Hematopoietic multipotent progenitor cell treated with erythropoietin and hydrocortisone succinate and interleukin-3 and kit ligand, for 6 days (in vitro differentiated cells): ENCODE measurements at places on chromosomes 7 and 10.

GRCh38 chr10:46035923-46036849 is 5.8 kb upstream of the NCOA4 start:
- no peak for DNase-seq

GRCh38 chr10:50325449-50326171 is 74.3 kb upstream of the ASAH2 start:
- DNase-seq: peak; percentile 93

DNA sequence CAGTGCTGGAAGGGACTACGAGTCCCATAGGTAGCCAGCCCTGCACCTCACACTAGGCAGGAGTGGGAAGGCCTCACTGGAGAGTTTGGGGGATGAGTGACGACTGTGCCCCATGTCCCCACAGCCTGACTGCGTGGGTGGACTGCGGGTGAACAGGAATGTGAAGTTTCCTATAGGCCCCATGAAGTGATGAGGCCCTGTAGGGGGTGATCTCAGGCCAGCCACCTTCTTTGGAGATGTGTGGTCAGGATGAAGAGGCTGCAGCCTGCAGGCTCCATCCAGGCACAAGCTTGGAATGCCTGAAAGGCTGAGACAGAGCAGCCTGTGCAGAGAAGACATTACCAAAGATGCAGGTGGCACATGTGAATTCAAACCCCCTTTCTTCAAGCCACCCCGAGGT is 94.9 kb downstream of the CPXM2 start:
- no peak for DNase-seq

DNA sequence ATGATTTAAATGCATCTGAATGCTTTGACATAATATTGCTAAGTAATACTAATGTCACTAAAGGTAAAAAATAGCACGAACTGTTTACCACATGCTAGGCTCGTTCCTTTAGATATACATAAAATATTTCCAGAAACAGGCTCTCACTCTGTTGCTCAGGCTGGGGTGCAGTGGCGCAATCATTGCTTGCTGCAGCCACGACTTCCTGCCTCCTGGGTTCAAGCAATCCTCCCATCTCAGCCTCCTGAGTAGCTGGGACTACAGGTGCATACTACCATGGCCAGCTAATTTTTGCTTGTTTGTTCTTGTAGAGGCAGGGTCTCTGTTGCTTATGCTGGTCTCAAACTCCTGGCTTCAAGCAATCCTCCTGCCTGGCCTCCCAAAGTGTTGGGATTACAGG is 183.3 kb downstream of the SGMS1 start:
- no peak for DNase-seq

DNA sequence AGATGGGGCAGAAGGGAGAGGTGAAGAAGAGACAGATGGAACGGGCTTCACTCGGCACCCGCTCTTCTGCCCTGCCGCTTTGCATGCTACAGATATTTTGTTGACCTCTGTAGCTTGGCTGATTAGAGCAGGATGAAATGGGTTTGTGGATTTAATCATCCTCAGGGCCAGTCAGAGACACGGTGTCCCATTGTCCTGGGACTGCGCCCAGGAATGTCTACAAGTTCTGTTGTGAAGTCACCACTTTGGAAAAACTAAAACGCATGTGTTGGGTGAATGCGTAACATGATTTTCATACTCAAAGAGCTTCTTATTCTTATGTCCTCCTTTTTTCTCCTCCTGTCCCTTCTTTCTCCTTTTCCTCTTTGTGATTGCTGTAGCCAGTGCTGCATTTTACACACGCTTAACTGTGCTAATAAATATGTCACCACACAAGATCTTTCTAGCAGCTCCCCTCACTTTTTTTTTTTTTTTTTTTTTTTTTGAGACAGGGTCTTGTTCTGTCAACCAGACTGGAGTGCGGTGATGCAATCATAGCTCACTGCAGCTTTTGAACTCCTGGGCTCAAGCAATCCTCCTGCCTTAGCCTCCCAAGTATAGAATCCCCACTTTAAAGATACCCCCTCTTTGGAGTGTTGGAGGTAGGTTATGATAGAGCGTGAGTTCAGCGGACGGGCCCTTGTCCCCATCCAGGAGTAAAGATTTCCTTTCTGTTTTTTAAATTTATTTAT is 3.4 kb downstream of the CPA4 start:
- no peak for DNase-seq

- no peak for DNase-seq
Observed at GRCh38 chr7:19284136-19284535, 138.9 kb upstream of the FERD3L start.

GRCh38 chr7:80488851-80489370 is 23.0 kb downstream of the GNAT3 start:
- DNase-seq: no peak

GRCh38 chr10:111367531-111367930 is 290.7 kb downstream of the ADRA2A start:
- no peak for DNase-seq

DNA sequence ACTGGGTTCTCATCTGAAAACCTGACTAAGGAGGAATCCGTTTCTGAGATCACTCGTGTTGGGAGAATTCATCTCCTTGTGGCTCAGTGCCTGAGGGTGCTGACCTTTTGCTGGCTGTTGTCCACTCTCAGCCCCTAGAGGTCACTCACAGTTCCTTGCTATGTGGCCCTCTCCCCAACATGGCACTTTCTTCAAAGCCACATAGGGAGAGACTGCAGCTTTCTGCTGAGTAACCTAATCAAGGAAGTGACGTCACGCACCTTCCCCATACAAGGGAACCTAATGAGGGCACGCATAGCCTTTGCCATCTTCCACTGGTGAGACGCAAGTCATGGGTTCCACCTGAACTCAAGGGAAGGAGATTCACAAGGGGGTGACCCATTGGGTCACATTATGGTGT is 23.2 kb downstream of the STEAP1B start:
- peak; percentile 11 for DNase-seq

GRCh38 chr10:58502956-58503355 is 9.7 kb upstream of the BICC1 start:
- DNase-seq: no peak
